ENCODE measurements at places on chromosomes 11 and 22. TPM values are rescaled to one million over a fixed set of nuclear protein-coding genes. Genes with fewer than 3 reads are reported as not detected.
A peak's percentile ranks its signal among the peaks of the same experiment; 100 is the strongest.

DNA sequence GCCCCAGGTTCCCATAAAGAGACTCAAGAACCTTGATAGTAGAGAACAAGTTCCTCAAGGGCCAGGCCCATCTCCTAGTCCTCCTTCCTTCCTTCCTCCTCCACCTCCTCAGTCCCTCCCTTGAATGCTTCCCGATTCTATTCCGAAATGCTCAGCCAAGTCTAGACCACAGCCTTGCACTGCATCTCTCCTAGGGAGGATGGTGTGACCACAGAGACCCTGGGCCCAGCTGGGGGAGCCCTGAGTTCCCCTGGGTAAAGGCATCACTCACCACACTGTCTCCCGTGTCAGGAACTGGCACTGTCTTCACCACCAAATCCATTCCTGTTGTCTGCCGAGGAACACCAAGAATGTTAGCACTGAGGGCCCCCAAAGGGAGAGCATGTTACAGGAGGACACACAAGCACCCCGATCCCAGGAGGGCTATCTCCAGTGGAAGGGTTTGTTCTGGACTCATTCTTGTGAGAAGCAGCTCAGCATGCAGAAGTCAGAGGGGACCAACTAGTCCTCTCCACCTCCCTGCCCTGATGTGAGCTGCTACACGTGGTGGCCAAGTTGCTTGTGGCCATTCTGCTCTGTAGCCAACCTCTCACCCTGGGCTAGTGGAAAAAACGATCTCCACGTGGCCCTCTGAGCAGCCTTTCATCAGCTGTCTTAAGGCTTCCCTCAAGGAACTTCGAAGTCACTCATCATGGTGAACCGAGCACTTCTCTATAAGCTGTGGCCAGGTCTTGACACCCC is 8.7 kb downstream of the IFT27 start:
- H3K27ac ChIP-seq = no peak overlapping the region
- H3K4me1 ChIP-seq = no peaks in the 10 kb centered on the region
- H3K4me3 ChIP-seq = no peak overlapping the region

DNA sequence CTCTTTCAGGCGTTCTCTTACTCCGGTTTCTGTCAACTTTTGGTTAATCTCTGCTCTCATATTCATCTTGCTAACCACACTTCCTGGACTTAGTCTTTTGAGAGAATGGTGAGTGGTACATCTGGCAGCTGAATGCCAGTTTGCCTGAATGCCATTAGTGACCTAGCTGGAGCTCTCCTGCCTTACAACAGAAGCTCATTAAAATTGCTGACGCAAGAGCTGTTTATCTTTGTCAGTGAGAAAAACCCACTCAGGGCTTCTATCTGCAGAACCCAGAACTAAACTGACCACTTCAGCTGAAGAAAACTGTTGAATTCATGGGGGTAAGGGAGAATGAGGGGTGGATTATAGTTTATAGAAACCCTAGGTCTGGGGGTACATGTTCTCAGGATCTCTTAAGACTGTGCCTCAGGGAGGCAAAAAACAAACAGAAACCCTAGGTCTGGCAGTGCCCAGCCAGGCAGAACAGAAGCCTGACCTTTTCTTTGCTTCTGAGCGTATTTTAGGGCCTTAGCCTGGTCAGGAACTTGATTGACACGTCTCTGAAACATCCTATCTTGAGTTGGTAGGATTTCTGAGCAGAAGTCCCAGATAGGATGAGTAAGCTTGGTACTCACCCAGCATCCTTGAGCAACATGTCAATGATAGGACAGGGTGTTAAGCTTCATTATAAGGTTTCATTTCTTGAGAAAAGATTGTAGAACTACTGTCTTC is 52.8 kb upstream of the YWHAH start:
- H3K27ac ChIP-seq = no peak overlapping the region
- no peak overlapping the region for H3K4me3 ChIP-seq
- no peak for DNase-seq
- H3K27me3 ChIP-seq = no peaks in the 10 kb centered on the region
- H3K36me3 ChIP-seq = peaks cover 26% of the 10 kb centered on the region
- H3K4me1 ChIP-seq = no peaks in the 10 kb centered on the region

DNA sequence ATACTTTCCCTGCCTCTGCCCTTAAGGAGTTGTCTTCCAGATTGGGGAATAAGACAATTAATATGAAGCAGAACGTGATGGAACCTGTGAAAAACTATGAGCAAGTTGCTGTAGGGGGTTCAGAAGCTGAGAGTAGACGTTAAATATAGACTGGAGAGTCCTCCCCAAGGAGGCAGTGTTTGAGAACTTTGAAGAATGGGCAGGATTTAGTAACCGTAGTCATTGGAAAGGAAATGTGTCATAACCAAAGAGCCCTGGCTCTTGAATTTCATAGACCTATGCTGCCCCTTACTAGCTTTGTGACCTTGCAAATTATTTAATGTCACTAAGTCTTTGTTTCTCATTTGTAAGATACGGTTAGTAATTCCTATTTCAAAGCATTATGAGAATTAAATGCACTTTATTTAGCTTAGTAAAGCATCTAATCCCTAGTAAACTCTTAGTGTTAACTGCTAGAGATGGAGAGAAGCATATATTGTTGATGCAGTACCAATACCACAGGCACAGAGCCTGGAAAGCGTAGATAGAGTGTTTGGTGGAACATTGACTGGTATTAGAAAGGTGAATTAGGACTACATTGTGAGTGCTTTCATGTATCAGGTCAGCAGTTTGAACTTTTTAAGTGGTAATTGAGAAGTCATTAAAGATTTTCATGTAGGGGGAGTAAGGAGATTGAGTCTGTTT is 54.1 kb downstream of the MCAM start:
- H3K4me3 ChIP-seq = peak overlapping the region; percentile 76
- H3K36me3 ChIP-seq = no peaks in the 10 kb centered on the region
- H3K27ac ChIP-seq = peak overlapping the region; percentile 68
- no peak for DNase-seq
- no peaks in the 10 kb centered on the region for H3K27me3 ChIP-seq

DNA sequence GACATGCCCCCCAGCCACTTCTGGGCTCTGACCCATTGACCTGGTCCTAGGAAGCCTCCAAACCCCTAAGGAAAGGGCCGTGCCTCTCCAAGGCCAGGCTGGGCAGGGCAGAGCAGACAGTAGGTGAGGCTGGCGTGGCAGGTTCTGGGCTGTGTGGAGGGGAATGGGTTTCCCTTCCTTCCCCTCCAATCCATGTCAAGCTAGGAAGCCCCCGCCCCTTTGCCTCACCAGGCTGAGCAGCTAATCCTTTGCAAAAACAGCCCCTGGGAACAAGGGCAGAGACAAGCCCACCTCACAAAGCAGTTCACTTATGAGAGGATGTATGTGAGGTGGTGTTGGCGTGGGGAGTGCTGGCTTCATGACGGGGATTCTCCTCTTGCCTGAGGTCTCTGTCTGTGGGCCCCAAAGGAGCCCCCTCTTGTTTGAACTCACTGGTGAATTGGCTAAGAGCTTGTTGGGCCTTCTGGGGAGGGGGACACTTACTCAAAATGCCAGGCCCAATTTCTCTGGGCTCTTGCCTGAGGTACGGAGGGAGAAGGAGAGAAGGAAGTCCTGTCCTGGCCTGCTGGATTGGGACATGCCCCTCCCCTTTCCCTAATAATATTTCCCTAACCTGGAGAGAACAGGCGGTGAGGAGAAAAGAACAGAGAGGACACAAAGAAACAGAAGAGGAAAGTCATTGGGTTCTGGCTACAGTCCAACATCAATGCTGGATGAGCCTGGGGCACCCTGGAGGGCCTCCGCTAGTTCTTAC is 1.6 kb upstream of the TRIM29 start:
- no peak overlapping the region for H3K27ac ChIP-seq
- no peaks in the 10 kb centered on the region for H3K27me3 ChIP-seq
- no peak for DNase-seq
- H3K36me3 ChIP-seq = no peaks in the 10 kb centered on the region
- no peak overlapping the region for H3K4me3 ChIP-seq

DNA sequence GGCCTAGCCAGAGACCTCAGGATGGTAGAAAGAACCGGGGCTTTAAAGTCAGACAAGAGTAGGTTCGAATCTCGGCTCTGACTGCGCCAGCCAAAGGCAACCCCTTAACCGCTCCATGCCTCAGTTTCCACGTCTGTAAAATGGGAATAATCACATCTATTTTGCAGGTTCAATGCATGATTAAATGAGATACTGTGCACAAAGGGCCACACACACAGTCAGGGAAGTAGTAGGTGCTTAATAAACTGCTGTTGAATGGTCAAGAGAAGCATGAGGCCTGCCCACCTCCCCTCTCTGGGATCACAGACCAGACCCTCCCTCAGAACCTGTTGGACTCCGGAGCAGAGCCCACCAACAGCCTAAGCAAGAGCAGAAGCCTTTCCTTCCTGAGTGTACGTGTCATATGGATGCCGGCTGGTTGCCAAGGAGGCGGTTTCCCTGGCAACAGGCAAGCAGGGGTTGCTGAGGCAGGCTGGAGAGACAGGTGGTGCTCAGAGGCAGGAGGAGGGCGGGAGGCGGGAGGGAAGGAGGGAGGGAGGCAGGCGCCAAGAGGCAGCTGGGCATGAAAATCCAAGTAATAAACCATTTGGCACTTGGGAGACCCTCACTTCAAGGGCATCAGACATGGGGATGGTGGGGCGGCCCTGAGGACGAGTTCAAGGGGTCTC is 43.9 kb downstream of the NFAM1 start:
- no peaks in the 10 kb centered on the region for H3K27me3 ChIP-seq
- H3K27ac ChIP-seq = no peak overlapping the region
- DNase-seq = no peak
- H3K4me1 ChIP-seq = no peaks in the 10 kb centered on the region
- H3K4me3 ChIP-seq = no peak overlapping the region

- no peaks in the 10 kb centered on the region for H3K27me3 ChIP-seq
- peak overlapping the region; percentile 91 for H3K4me3 ChIP-seq
- peak overlapping the region; percentile 24 for H3K27ac ChIP-seq
- peaks cover 60% of the 10 kb centered on the region for H3K4me1 ChIP-seq
- H3K36me3 ChIP-seq = no peaks in the 10 kb centered on the region
- DNase-seq = peak; percentile 51
Observed at GRCh38 chr22:23182309-23183060, 2.2 kb downstream of the BCR start.

DNA sequence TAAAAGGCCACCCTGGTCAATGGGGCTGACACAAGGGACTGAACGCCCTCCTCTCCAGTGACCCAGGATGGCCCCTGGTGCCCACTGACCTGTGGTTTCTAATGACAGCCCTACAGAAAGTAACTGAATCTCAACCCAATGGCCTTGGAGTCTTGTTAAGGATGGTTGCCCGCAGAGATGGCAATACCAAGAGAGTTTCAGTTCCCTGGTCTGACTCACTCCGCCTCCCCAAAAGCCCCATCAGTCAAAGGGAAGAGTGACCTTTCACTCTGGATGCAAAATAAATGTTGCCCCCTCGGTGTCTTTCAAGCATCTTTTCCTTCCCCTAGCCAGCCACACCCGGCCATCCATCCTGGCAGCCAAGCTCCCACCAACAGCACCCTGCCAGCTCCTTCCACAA is 57.7 kb upstream of the ISX start:
- no peaks in the 10 kb centered on the region for H3K4me1 ChIP-seq
- no peak for DNase-seq
- no peaks in the 10 kb centered on the region for H3K27me3 ChIP-seq
- H3K27ac ChIP-seq = no peak overlapping the region
- H3K4me3 ChIP-seq = no peak overlapping the region

- no peaks in the 10 kb centered on the region for H3K4me1 ChIP-seq
- H3K4me3 ChIP-seq = no peak overlapping the region
- no peak overlapping the region for H3K27ac ChIP-seq
- no peaks in the 10 kb centered on the region for H3K36me3 ChIP-seq
Observed at GRCh38 chr22:47408409-47408808, 646.0 kb downstream of the TBC1D22A start.

- H3K27me3 ChIP-seq = no peaks in the 10 kb centered on the region
- no peaks in the 10 kb centered on the region for H3K36me3 ChIP-seq
- H3K4me1 ChIP-seq = peaks cover 17% of the 10 kb centered on the region
- no peak overlapping the region for H3K4me3 ChIP-seq
- no peak for DNase-seq
Observed at GRCh38 chr11:77062924-77063323, 3.8 kb upstream of the CAPN5 start.

DNA sequence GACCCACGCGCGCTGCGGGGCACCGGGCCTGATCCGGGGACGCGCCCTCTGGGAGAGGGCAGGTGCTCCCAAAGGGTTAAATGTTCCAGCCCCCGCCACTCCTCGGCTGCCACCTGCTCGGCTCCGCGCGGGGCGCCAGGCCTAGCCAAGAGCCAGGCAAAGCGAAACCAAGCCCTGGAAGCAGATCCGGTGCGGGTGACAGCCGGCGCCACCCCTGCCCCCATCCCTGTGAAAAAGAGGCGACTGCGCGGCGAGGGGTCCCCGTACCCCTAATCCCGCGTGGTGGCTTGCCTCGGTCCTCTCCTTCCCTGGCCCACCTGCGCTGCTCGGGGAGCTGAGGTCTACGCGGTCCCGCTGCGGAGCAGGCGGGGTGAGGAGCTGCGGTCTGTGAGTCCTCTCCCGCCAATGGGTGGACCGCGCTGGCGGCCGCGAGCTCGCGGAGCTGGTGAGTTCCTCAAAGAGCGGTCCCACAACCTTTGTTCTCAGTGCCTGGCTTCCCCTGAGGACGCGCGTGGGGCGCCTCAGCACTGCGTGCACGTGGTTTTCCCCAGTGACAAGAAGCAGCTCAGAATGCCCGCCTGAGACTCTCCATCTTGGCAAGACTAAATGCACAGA is at the start of gene ME3:
Gene ME3 (minus strand): TSS at position 610 of the 615 bp plus-strand sequence.
- no peak within 1 kb of the TSS for H3K27ac ChIP-seq
- H3K36me3 ChIP-seq = no peaks in the 10 kb centered on the region
- peaks cover 3% of the 10 kb centered on the region for H3K4me1 ChIP-seq
- no peak within 1 kb of the TSS for H3K4me3 ChIP-seq
- H3K27me3 ChIP-seq = peaks cover 10% of the 10 kb centered on the region
- DNase-seq = no peak

GRCh38 chr11:35049859-35050531 is 89.0 kb upstream of the CD44 start:
- peaks cover 47% of the 10 kb centered on the region for H3K4me1 ChIP-seq
- no peaks in the 10 kb centered on the region for H3K36me3 ChIP-seq
- no peak overlapping the region for H3K27ac ChIP-seq
- no peaks in the 10 kb centered on the region for H3K27me3 ChIP-seq

- H3K4me3 ChIP-seq = no peak overlapping the region
- no peak for DNase-seq
- no peaks in the 10 kb centered on the region for H3K27me3 ChIP-seq
Observed at GRCh38 chr22:19047993-19048392, 74.2 kb downstream of the DGCR2 start.

- H3K27ac ChIP-seq = no peak overlapping the region
- no peaks in the 10 kb centered on the region for H3K4me1 ChIP-seq
- H3K4me3 ChIP-seq = no peak overlapping the region
- H3K27me3 ChIP-seq = peaks cover 1% of the 10 kb centered on the region
Observed at GRCh38 chr22:49138250-49138790, 689.4 kb downstream of the BRD1 start.

The MISFA gene
- 1.1 TPM for total RNA-seq

The VPREB3 gene
- total RNA-seq = 0.89 TPM

The OTOG gene
- total RNA-seq = not detected

The QSER1 gene
- total RNA-seq = 9.4 TPM

The STK33 gene
- 0.49 TPM for total RNA-seq

The LRRC32 gene
- total RNA-seq = 71.4 TPM

The SMTNL1 gene
- not detected for total RNA-seq

The OR4D10 gene
- total RNA-seq = not detected

The SLC22A6 gene
- total RNA-seq = not detected

The MRGPRX3 gene
- total RNA-seq = not detected

The KDM4E gene
- not detected for total RNA-seq

The PACSIN3 gene
- total RNA-seq = not detected

Data from CD4-positive, CD25-positive, alpha-beta regulatory T cell (primary cell).